ENCODE measurements at places on chromosomes 16 and 17. TPM values are rescaled to one million over a fixed set of nuclear protein-coding genes. Genes with fewer than 3 reads are reported as not detected.

Gene ZNF423
- 15.8 TPM for total RNA-seq

Gene MYO1C
- total RNA-seq = 48.7 TPM

Gene DNAH9
- total RNA-seq = 0.18 TPM

Gene TAF1C
- total RNA-seq = 18.3 TPM

Gene SETD6
- total RNA-seq = 12.0 TPM

Gene NTN3
- total RNA-seq = 3.4 TPM

GRCh38 chr16:80947708-80948625, 58.7 kb downstream of the CMC2 start:
- H3K4me1 ChIP-seq = no peaks in the 10 kb centered on the region
- no peak for DNase-seq
- no peaks in the 10 kb centered on the region for H3K27me3 ChIP-seq
- H3K4me3 ChIP-seq = no peak overlapping the region
- no peaks in the 10 kb centered on the region for H3K36me3 ChIP-seq

- H3K36me3 ChIP-seq = peaks cover 4% of the 10 kb centered on the region
- H3K27ac ChIP-seq = no peak overlapping the region
- no peak overlapping the region for H3K4me3 ChIP-seq
- no peaks in the 10 kb centered on the region for H3K27me3 ChIP-seq
- DNase-seq = no peak
Observed at GRCh38 chr17:10013365-10014112, 108.5 kb upstream of the RCVRN start.

GRCh38 chr17:29574732-29575510, 6.4 kb downstream of the TP53I13 start:
- H3K27ac ChIP-seq = no peak overlapping the region
- peak; percentile 27 for DNase-seq
- H3K4me3 ChIP-seq = no peak overlapping the region
- H3K36me3 ChIP-seq = peaks cover 87% of the 10 kb centered on the region

DNA sequence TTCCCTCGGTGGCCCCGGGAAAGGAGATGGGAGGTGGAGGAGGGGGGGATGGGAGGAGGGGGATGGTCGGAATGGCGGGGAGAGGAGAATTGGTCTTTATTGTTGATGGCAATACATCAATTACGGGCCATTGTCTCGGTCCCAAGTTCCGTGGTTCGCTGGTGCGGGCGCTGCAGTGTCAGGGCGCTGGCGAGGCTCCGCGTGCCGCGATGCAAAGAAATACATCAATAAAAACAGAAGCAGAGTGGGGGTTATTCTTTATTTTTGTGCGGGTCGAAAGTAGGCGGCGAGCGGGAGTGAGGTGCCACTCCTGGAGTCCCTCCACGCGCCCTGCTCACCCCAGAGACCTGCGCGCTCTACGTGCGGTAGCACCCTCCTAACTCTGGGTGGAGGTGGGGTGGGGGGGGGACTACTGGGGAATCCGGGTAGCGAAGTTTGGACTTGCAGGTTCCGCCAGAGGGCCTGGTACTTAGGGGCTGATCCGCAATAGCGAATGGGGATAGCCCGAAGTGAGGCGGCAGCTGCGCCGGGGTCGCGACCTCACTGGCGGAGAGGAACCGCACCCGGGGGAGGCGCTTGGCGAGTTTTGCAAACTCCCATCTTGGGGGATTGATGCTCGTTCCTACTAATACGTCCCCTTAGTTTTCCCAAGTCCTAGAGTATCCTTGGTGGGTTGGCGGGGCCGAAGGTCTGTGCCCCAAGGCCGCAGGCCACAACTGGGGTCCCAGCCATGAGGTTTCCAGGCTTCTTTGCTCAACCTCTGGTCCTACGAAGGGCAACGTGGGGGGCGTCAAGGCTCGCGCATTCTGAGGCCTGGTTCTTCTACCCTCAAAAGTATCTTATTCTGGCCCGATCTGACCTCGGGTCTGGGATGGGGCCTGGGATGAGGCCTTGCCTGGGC, 3.5 kb upstream of the SALL1 start:
- no peak overlapping the region for H3K27ac ChIP-seq
- peaks cover 89% of the 10 kb centered on the region for H3K27me3 ChIP-seq
- peaks cover 32% of the 10 kb centered on the region for H3K4me1 ChIP-seq
- H3K36me3 ChIP-seq = no peaks in the 10 kb centered on the region

- H3K27ac ChIP-seq = no peak overlapping the region
- H3K27me3 ChIP-seq = peaks cover 17% of the 10 kb centered on the region
- no peaks in the 10 kb centered on the region for H3K36me3 ChIP-seq
- H3K4me3 ChIP-seq = no peak overlapping the region
- H3K4me1 ChIP-seq = no peaks in the 10 kb centered on the region
Observed at GRCh38 chr16:86171329-86171728, 272.4 kb downstream of the IRF8 start.

- no peak overlapping the region for H3K4me3 ChIP-seq
- no peaks in the 10 kb centered on the region for H3K36me3 ChIP-seq
- H3K27ac ChIP-seq = no peak overlapping the region
- DNase-seq = no peak
- H3K27me3 ChIP-seq = peaks cover 3% of the 10 kb centered on the region
- peaks cover 27% of the 10 kb centered on the region for H3K4me1 ChIP-seq
Observed at GRCh38 chr17:57447990-57448758, 191.9 kb downstream of the MSI2 start.
